ENCODE measurements at places on chromosomes 4 and X. TPM values are rescaled to one million over a fixed set of nuclear protein-coding genes. Genes with fewer than 3 reads are reported as not detected.

- DNase-seq, result peak; percentile 4
These were observed 283.8 kb downstream of the CRLF2 start for GRCh38 chrX:928606-929005.

Gene FGF13
- total RNA-seq, result 19.8 TPM

GRCh38 chrX:86348669-86349068 lies 200.4 kb downstream of the DACH2 start:
- no peak for DNase-seq

DNA sequence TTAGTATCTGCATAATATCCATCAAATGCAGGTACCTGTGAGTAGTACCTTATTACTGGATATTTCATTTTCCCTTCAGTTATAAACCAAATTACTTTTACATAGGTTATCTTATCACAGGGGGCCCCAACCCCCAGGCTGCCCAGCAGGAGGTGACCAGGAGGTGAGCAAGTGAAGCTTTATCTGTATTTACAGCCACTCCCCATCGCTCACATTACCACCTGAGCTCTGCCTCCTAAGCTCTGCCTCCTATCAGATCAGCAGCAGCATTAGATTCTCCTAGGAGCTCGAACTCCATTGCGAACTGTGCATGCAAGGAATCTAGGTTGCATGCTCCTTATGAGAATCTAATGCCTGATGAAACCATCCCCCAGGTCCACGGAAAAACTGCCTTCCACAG lies 6.3 kb downstream of the PRSS12 start:
- DNase-seq, result no peak

Gene ZNF718
- total RNA-seq, result 15.1 TPM

DNA sequence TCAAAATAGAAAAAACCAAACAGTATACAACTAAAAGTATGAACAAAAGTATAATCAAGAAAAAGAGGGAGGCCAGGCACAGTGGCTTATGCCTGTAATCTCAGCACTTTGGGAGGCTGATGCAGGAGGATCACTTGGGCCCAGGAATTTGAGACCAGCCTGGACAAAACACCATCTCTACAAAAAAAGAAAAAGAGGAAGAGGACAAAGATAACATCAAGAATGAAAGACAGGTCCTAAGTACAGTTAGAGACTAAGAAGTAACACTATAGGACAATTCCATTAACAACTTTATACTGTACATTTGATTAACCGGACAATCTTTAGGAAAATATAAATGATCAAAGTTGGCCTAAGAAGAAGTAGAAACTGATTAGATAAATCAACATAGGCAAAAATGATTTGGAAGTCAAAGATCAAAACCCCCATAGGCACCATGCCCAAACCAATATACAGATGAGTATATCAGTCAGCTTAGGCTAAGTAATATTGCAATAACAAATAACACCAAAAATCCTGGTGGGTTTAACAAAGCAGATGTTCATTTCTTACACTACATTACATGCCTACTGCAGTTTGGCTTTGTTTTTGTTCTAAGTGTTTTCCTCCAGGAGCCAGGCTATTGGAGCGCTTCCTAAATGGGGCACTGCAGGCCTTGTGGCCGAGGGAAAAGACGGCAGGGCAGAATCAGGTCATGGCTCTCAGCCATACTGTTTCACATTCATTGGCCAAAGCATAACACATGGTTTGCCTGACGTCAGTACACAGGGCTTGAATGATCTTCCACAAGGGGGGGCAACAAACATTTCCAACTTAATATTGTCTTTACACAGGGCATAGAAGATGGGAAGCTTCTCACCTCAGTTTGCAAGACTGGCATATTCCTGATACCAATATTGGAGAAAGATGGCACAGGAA lies 42.2 kb upstream of the HGFAC start:
- DNase-seq, result no peak

- DNase-seq, result no peak
These were observed 52.6 kb upstream of the ARX start for GRCh38 chrX:25068340-25068739.

- DNase-seq, result no peak
These were observed 99.3 kb upstream of the BCOR start for GRCh38 chrX:40197071-40197470.
